PC-9 (cell line): ENCODE measurements at places on chromosomes 7 and 10. TPM values are rescaled to one million over a fixed set of nuclear protein-coding genes. Genes with fewer than 3 reads are reported as not detected.

The GPR37 gene
- total RNA-seq = 1.8 and 1.9 TPM in 2 replicates

The AZGP1 gene
- total RNA-seq = 0.70 TPM in 1 of 2 replicates, not detected in the other

DNA sequence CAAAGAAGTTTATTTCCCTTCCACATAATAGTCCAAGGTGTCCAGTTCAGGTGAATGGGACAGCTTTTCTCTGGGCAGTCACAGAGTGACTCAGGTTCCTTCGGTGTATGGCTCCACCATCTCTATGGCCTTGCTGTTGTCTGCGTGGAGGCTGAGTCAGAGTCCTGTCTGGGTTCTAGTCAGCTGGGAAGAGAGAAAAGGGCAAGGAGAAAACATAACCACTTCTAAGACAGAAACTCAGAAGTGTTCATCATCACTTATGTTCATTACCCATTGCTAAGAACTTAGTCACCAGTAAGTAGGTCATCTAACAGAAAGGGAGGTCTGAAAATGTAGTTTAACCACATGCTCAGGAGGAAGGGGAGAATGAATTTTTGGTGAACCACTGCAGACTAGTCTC is 32.4 kb upstream of the CCDC7 start:
- peak; percentile 58 for DNase-seq

DNA sequence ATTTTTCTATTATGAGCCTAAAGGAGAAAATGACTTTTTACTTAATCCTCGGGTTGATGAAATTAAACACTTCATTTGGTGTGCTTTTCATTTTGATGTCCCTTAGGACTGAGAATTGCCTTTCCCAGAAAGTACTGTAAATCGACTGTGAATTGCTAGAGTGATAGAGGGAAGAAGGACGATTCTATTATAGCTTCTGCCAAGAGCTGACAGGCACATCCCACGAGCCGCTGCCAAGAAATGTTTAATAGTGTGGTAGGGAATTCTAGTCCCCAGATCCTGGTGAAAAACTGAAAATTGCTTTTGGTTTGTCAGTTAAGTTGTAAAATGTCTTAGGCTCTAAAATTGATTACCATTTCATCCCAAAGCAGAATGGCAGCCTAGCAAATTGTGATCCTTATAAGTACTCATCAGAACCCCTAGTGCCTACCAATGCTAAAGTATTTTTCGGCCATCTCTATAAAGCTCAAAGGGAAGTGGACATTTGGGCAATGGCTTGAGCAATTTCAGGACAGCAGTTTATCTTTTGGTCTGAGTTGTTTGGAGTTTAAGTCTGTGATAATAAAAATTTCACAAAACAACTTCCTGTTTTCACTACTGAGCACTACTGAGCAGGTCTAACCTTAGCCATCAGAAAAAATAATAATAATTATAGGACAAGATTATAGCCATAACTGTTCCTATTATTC is 44.6 kb upstream of the HYCC1 start:
- DNase-seq = no peak

- DNase-seq = no peak
Observed at GRCh38 chr7:26360650-26361049, 69.0 kb downstream of the SNX10 start.

- DNase-seq = no peak
Observed at GRCh38 chr7:32206987-32207386, 136.8 kb upstream of the PDE1C start.
